ENCODE measurements at places on chromosomes 7 and 10.
A peak's percentile ranks its signal among the peaks of the same experiment; 100 is the strongest.

DNA sequence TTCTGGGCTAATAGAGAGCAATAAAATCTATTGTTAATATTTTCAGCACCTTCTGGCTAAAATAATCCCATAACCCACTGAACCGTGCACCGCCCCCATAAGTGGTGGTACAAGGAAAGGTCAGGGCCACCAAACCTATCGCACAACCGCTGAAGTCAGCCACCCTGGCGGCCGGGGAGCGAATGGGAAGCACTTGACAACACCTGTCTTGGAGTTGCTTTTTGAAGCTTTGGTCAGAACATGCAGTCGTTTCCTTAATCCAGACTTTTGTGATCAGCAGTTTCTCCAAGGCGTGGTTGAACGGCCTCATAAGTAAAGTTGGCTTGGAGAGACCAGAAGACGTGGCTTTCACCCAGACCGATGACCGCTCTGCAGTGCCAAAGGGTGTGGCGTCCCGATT lies 97.4 kb downstream of the DNAJB6 start:
- no peak for DNase-seq

DNA sequence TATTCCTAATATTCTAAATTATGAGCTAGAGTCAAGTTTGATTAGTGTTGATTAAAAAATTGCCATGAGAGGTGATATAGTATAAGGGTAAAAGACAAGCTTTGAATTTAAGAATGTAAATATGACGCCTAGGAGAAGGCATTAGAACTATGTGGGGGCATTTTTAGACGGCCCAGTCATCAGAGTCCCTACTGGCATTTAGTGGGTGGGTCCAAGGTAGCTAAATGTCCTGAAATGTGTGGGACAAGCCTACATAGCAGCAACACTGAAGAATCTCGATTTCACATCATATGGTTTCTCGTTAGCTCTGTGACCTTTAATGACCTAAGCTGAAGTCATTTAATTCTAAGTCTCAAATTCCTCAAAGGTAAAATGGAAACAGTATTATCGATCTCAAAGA lies 133.5 kb downstream of the SGMS1 start:
- DNase-seq = no peak

DNA sequence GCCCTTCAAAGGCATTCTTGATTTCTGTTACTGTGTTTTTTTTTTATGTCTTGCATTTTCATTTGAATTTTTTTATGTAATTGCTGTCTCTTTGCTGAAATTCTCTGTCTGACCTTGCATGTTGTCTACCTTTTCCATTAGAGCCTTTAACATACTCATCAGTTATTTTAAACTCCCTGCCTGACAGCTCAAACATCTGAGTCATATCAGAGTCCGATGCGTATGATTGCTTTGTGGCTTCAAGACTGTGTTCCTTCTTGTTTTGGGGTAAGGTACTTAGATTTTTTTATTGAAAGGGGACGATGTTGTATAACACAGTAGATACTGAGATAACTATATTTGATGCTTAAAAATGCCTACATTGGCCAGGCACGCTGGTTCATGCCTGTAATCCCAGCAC lies 9.7 kb upstream of the TARP start:
- no peak for DNase-seq

DNA sequence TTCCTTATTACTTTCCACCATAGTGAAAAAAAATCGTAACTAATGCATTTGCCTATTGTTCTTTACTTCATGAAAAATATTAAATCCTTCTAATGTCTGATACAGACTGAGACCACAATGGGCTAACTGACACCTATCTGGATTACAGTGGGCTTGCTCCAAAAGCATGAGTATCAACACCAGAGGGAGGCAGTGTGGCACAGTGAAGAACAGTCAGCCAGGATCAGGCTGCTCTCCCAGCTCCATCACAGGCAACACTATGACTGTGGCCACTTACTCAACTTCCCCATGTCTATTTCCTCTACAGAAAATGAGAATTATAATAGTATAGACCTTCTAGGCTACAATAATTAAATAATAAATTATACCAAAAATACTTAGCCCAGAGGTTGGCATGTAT lies 97.2 kb downstream of the SLC25A13 start:
- DNase-seq = no peak

DNA sequence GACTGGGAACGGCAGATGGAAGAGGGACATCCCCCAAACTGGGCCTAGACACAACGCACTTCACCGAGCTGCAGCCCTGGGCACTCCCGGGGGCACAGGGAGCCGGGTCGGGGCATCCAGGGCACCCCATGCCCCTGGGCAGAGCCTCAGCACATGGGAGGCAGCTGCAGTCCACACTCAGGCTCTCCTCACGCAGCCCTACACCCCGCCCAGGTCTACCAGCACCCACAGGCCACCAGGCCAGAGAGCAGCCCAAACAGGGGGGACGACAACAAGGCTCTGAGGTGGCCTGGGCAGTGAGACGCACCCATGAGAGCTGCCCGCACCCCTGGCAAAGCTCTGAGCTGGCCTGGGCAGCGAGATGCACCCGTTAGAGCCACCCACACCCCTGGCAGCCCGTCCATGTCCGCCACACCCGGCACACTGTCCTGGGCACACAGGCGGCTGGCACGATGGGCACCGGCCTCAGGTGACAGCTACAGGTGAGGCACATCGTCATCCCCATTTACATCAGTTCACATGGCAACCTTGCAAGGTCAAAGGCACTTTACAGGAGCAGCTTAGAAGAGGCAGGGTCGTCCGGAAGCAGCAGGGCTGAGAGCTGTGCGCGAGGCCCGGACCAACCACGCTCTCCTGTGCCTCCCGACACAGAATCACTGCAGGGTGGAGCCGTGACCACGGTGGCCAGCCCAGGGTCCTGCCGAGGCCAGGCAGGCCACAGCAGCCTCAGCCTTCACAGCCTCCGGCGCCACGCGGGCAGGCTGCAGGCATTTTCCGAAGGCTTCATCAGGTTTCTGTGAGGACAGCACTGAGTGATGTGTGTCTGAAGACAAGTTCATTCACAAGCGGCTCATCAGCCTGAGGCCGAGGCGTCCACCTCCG lies 228.6 kb downstream of the MAD1L1 start:
- no peak for DNase-seq

DNA sequence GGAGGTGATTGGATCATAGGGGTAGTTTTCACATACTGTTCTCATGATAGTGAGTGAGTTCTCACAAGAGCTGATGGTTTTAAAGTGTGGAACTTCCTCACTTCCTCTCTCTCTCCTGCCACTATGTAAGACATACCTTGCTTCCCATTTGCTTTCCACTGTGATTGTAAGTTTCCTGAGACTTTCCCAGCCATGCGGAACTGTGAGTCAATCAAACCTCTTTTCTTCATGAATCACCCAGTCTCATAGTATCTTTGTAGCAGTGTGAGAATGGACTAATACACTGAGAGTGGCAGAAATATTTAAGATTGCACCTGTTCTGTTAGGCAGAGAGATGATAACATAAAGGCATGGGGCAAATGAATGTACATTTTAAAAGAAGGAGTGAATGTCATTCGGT lies 507.8 kb downstream of the SORCS3 start:
- no peak for DNase-seq

DNA sequence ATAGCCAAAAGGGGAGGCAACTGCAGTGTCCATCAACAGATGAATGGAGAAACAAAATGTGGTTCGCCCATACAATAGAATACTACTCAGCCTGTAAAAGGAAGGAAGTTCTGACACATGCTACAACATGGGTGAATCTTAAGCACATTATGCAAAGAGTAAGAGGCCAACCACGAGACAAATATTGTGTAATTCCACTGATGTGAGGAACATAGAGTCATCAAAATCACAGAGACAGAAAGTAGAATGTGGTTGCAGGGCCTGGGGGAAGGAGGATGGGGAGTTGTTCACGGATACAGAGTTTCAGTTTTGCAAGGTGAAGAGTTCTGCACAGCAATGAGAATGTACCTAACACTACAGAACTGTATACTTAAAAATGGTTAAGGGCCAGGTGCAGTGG lies 13.7 kb upstream of the C10orf71 start:
- DNase-seq = no peak

DNA sequence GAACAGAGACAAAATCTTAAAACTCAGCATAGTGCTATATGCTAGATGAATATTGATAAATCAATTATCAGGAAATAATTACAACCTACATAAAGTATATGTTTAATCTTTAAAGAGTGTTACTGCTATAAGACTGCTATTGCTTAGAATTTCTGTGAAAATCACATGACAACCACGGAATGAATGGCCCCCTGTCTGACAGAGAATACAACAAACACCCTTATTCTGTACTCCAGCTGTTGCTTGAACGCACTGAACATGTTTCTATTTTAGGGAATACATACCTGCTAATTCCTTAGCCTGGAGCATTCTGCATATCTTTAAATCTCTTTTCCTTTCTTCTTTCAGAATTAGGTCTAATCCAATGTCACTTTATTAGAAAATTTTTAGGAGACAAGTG lies 452.4 kb upstream of the PHF14 start:
- DNase-seq = no peak

DNA sequence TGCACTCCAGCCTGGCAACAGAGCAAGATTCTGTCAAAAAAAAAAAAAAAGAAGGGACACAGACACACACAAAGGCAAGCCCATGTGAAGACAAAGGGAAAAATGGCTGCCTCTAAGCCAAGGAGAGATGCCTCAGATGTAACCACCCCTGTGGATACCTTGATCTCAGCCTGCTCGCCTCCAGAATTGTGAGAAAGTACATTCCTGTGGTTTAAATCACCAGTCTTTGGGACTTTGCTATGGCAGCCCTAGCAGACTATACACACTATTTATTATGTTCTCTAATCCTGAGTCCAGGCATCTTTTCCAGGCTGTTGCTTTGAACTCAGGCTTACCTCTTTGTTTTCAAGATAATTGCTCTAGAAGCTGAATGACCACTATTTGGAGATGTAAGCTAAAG lies 494.3 kb downstream of the GALNT17 start:
- no peak for DNase-seq

- DNase-seq = no peak
These were observed 245.5 kb upstream of the GRB10 start for GRCh38 chr7:51027935-51028830.

DNA sequence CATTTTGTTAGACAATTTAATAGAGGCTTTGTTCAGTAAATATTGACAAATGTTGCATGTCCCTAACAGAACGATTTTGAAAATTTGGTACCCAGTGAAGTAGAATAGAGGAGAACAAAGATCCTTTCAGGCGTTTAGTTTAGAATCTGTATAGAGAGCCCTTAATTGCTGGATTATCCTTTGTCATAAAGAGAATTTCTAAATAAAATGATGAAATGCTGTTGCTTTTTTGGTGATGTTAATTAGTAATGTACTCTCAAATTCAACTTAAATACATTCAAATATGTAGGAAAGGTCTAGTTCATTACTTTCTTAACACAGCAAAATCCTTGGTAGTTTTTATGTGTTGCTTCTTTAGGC lies 1.2 kb downstream of the LUC7L2 start:
- DNase-seq = no peak

GRCh38 chr10:35025916-35026315 lies 64.2 kb downstream of the CUL2 start:
- peak; percentile 41 for DNase-seq

- DNase-seq = no peak
These were observed 2.3 kb downstream of the IGF2BP3 start for GRCh38 chr7:23467806-23468525.

- DNase-seq = no peak
These were observed 398.4 kb downstream of the DGKB start for GRCh38 chr7:14504134-14504533.

GRCh38 chr7:37234334-37234733 lies 214.3 kb downstream of the ELMO1 start:
- DNase-seq = no peak

DNA sequence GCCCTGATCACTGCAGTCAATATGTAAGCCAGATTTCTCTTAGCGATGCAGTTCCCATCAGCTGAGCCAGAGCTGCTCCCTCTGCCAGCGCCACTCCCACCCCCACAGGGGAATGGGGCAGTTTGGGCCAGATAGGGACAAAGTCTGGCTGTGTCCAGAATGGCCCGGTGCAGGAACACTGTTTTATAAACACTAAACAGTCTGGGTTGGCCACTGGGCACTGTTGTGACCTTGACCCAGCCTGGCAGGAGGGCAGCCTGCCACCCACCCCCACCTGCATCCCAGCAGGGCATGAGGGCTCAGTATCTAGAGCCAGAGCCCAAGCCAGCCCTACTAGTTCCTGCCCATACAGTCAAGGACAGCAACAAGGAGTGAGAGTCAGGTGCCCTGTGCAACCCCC lies 1.3 kb downstream of the OGDHL start:
- no peak for DNase-seq

- DNase-seq = no peak
These were observed 102.9 kb upstream of the ETV1 start for GRCh38 chr7:14092331-14092730.

DNA sequence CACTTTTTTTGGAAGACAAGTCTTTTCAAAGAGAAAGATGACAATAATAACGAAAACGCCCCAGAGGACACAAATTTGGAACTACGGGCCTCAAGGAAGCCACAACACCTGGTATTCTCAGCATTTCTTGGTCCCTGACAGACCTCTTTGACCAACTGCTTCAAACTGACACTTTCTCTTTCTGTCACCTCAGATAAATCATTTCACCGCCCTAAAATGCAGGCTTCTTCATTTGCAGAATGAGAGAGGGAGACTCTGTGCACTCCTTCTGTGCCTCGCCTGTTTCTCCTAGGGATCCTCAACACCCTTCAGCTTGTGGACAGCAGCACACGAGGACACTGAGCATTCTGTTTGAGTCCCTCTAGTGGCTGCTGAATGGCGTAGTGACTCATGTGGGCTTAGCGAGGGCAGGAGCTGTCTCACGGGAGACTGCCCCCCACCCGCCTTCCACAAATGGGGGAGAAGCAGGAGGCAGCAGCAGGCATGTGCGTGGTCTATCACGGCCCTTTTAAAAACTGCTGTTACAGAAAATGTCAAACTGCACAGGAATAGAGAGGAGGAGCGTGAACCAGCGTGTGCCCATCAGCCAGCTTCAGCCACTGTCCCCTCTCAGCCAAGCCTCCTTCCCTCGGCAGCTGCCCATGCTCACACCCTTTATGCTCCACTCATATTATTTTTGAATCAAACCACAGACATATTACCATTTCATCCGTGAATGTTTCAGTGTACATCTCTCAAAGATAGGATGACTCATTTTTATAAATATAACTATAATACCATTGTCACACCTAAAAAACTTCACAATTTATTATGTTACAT lies 41.4 kb downstream of the GSDME start:
- no peak for DNase-seq

- peak; percentile 90 for DNase-seq
These were observed 85.9 kb downstream of the CD36 start for GRCh38 chr7:80724249-80724871.

- DNase-seq = no peak
These were observed 45.5 kb upstream of the DMBT1 start for GRCh38 chr10:122515022-122515424.

GRCh38 chr10:89566095-89566950 lies 30.9 kb upstream of the SLC16A12 start:
- no peak for DNase-seq

- peak; percentile 21 for DNase-seq
These were observed 227.7 kb upstream of the SEMA3E start for GRCh38 chr7:83876593-83876992.
